Iris pigment epithelial cell (primary cell): ENCODE measurements at places on chromosomes 2 and 18.

DNA sequence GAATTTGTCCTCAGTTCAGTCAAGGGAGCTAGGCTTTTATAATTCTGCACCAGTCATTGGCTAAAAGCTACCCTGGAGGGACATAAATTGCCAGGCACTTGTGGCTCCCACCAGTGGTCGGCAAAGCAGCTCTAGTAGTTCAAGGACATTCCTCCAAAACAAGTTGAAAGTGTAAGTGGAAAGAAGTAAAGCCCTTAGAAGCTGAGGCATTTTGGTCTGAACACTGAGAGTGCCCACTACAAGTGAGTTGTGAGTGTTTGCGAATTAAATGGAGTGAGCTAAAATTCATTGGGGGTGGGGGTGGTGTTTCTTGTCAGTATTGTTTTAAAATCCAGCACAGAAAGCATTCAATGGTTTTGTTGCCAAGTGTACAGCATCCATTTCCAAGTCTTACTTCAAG lies 879.9 kb upstream of the CDH2 start:
- DNase-seq = no peak

DNA sequence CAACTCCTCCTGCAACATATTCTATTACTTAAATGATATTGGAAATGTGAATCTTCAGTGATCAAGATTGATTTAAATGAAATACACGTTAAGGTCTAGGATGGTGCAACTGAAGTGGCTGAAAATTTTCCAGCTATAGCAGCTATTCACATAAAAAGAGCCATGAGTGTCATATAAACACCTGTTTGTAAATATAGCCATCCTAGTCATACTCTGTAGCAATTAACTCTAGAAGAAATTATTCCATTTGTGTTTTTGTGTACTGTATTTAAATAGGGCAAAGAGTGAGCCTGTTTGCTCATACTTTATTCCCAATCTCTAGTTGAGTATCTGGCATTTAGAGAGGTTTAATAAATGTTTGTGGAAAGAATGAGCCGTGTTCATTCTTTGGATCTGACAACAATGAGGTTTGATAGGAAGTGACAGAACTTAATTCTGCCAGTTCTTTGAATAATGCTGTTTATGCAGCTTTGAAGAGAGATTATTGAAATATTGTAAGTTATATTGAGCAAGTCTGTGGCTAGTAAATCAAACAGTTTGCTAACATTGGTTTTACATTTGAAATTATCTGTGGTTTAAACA lies 49.7 kb downstream of the BABAM2 start:
- DNase-seq = no peak

DNA sequence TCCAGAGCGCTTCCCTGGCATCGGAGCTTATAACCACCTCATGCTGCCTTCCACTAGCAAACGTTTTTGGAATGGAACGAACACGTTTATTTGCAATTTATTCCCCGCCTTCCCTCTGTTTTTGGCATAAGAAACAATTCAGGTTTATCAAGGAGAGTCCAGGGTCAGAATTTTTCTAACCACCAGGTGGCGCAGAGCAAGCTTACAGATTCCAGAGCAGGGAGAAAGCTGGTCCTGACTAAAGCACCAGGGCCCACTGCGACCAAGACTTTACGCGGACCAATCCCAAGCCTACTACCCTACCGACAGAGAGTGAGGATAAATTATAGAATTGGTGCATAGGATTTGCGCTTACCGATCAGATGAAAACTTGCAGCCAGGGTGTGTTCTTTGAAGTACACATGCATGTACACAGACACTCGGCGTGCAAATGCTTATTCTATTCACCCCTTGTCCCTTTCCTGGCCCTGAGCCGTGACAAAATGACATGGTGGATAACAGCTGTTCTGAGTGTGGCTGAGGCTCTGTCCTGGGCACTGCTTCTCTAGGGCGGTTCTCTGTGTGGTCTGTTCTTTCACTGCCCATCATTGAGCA lies 34.7 kb downstream of the NAPG start:
- peak; percentile 69 for DNase-seq

DNA sequence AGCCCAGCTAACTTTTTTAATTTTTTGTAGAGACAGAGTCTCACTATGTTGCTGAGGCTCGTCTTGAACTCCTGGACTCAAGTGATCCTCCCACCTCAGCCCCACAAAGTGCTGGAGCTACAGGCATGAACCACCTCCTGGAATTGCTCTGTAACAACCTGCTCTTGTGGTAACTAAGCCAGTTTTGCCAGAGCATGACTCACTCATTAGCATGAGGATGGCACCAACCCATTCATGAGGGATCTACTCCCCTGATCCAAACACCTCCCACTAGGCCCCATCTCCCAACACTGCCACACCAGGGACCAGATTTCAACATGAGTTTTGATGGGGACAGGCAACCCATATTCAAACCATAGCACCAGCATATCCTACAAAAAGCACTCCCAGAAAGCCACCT lies 348.9 kb upstream of the RAB12 start:
- peak; percentile 9 for DNase-seq

GRCh38 chr2:168146892-168147810 lies 100.2 kb downstream of the STK39 start:
- peak; percentile 76 for DNase-seq

- DNase-seq = peak; percentile 89
These were observed 201.9 kb downstream of the CLIP4 start for GRCh38 chr2:29317077-29317517.

DNA sequence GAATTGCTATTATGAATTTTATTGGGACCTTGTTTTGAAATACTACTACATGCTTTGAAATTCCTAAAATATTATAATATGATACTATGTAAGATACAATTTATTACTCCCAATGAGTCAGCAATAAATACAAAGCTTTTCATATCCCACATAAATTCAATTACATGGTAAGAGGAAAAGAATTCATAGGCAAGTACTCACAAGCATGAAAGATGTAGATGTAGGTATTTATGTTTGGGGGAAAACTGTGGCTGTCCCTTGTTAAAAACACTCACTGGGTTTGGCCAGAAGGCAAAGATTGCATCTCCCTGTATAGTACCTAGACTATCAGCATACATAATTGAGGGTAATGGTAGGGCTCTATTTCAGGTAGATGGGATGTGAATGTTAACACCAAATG lies 90.4 kb downstream of the MBD2 start:
- no peak for DNase-seq

DNA sequence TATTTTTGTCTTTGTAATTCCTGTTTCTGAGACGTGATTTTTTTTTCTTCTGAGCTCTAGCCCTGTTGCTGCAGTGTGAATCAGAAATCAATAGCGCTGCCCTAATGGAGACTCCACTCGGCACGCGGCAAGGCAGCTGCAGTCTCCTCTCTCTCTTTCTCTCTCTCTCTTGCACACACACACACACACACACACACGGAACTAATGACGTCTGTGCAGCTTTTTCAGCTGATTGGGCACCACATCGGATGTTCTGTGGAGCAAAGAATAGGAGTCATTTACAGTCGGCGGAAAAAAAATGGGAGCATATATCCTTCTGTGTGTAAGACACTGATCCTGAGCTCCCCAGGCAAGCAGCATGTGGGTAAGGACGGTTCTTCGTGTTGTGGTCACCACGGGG lies 2.0 kb upstream of the MYT1L start:
- no peak for DNase-seq

DNA sequence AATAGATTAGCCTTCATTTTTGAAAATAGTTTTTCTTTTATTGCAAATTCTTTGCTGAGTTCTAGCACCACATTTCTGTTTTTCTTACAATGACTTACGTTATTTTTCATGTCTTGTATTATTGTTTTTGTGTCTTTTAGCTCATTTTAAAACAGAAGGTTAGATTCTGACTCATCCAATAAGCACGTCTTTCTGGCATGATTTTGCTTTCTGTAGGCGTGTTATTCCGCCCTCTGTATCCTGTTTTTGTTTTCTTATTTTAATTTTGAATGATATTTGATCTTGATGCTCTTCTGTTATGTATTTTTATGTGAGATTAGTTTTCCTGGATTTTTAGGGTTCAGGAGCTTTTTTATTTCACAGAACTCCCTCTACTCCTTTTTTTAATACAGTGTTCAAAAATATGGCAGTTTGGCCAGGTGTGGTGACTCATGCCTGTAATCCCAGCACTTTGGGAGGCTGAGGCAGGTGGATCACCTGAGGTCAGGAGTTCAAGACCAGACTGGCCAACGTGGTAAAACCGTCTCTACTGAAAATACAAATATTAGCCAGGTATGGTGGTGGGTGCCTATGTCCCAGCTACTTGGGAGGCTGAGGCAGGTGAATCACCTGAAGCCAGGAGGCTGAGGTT lies 145.0 kb downstream of the CLIP4 start:
- peak; percentile 77 for DNase-seq

GRCh38 chr2:54030396-54030741 lies 59.6 kb upstream of the PSME4 start:
- DNase-seq = no peak

GRCh38 chr2:73736378-73736777 lies 767 bp downstream of the TPRKB start:
- no peak for DNase-seq

DNA sequence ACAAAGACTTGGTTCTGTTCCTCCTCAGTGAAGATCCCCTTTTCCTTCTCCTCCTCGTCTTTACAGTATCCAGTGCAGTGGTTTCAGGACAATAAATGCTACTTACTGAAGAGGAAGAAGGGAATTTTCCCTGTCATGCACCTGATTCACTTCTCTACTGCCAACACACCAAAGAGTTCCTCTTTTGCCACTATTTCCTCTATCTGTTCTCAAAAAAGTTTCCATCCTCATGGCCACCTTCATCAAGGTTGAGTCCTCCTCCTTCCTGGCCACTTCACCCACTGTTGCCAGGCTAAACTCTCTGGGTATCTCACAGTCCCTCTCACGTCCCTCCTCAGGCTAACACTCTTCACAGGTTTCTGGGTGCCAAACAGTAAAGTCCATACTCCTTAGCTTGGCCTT lies 41.7 kb downstream of the PLEKHM3 start:
- no peak for DNase-seq

DNA sequence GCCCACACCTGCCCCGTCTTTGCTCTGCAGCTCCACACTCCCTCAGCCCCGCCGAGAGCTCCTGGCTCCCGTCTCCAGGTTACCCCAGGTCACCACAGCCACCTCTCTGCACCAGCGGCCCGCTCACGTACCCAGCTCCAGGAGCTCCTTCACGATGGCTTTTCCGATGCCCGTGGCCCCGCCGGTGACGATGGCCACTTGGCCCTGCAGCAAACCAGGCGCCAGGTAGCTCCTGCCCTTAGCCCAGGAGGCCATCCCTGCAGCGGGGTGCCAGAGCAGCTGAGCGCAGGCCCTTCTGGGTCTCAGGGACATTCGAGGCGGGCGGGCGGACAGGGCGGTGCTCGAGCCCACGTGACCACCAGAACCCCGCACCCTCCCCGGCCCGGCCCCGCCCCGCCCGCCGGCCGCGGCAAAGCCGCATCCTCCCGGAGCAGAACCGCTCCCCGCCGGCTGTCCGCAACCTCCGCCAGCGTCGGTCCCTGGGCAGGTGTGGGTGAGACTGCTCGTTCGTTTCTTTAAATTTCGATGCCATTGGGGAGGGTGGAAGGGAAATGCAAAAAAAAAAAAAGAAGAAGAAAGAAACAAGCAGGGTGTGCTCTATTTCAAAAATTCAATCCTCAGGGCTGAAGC lies at the start of the genes PECR and TMEM169:
Gene PECR (minus strand): TSS at position 323 of the 630 bp plus-strand sequence. CDS start 68 bp downstream, at position 255.
Gene TMEM169 (plus strand): TSS at position 433 of the 630 bp plus-strand sequence. CDS start 14,045 bp downstream, outside the sequence.
- DNase-seq = peak; percentile 58

- peak; percentile 80 for DNase-seq
These were observed at the start of gene IGFBP2 for GRCh38 chr2:216632952-216633615. Gene IGFBP2 (plus strand): TSS chr2:216633420. CDS start chr2:216633524, 104 bp downstream.

DNA sequence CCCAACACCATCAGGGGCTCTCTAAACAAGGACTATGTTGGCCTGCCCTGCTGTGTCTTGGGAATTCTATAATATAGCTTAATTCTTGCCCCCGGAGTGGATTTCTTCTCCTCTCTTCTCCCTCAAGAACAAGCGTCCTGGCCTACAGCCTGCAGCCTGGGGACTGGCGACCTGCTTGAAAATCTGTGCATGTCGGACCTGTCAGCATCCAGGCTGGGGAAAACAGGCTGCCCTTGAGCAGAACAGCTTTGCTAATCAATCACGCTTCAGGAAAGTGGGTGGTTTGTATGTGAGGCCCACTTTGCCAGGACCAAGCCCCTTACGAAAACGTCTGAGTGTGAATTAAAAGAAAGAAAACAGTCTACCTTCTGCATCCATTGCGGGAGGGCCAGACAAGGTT lies 116.7 kb downstream of the BCL2 start:
- no peak for DNase-seq

GRCh38 chr2:180571559-180571958 lies 408.8 kb upstream of the UBE2E3 start:
- peak; percentile 41 for DNase-seq

DNA sequence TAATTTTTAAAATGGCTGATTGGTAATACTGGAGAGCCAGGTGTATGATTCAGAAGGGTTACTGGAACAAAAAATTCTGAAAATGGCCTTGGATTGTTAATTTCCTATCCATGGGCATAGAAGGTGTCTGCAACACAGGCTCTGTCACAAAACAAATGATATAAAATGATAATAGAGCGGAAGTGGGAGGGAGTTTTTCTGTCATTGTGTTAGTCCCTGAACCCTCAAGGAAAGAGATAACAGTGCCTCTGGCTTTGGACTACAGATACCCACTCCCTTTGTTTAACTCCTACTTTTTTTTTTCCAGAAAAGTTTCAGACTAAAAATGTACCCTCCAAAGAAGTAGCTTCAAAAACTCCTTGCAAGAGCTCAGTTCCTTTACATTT lies 28.0 kb upstream of the YES1 start:
- no peak for DNase-seq

- no peak for DNase-seq
These were observed 48.7 kb downstream of the IMPA2 start for GRCh38 chr18:12029786-12030584.

GRCh38 chr2:170928036-170928823 lies 823 bp upstream of the GORASP2 start:
- peak; percentile 18 for DNase-seq

GRCh38 chr2:98346311-98347236 lies at the start of gene CNGA3:
Gene CNGA3 (plus strand): TSS chr2:98346456. CDS start chr2:98369976, 23,520 bp downstream.
- DNase-seq = peak; percentile 21

DNA sequence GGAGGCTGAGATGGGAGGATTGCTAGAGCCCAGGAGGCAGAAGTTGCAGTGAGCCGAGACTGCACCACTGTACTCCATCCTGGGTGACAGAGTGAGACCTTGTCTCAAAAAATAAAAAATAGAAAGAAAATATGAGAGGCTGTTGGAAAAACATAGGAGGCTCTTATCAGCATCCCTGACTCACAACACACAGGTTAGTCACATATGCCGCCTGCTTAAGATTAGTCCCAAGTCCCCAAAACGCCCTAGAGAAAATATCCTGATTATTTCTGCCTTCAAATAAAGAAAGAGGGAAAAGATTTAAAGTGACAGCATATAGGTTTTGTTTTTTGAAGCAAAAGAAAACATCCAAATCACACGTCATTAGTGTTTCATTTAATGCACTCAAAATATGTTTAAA lies 29.8 kb upstream of the GALM start:
- no peak for DNase-seq

DNA sequence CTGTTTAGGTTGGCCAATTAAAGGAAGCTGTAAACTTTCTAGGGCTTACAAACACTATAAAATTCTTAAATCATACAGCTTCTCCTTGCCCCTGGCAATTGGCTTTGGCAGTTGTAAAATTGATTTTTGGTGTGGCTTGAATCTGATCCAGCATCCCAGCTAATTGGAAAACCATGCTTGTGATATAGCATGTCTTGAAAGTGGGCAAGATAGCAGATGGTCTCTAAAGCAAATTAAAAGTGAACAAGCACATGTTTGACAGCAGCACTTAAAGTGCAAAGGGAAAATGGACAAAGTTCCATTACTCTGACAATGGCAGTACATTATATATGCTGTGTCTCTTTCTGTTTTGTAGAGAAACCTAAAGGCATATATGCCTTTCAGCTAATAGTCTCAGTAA lies 302.9 kb upstream of the NXPH2 start:
- no peak for DNase-seq

GRCh38 chr2:35443087-35443486 lies 912.5 kb upstream of the CRIM1 start:
- DNase-seq = no peak

- no peak for DNase-seq
These were observed 32.7 kb downstream of the TMEM17 start for GRCh38 chr2:62473246-62473827.
